Fibroblast of villous mesenchyme (primary cell): ENCODE measurements at places on chromosomes 1 and 21. TPM values are rescaled to one million over a fixed set of nuclear protein-coding genes. Genes with fewer than 3 reads are reported as not detected.

The RPE65 gene
- total RNA-seq: not detected in 2 replicates

The TEDDM1 gene
- not detected in 2 replicates for total RNA-seq

The LCK gene
- 0.43 TPM in 1 of 2 replicates, not detected in the other for total RNA-seq

DNA sequence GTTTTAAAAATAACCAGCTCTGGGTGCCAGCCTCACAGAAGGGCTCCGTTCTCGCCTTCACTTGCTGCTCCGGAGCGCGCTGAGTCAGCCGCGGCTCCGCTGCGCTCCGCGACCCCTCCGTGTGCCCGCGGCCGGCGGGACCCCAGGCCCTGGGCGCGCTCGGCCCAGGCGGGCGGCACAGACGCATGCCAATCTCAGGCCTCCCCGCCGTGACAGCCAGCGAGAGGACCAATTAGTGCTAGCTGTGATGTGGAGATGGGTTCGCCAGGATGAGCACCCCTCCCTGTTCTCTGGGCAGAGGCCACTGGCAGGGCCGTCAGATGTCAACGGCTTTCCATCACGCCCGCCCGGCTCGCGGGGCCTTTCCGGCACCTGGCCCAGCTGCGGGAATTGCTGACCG lies 293.8 kb downstream of the SPATA17 start:
- DNase-seq: no peak

GRCh38 chr1:151166505-151166956 lies 587 bp downstream of the SCNM1 start:
- peak; percentile 74 for DNase-seq

DNA sequence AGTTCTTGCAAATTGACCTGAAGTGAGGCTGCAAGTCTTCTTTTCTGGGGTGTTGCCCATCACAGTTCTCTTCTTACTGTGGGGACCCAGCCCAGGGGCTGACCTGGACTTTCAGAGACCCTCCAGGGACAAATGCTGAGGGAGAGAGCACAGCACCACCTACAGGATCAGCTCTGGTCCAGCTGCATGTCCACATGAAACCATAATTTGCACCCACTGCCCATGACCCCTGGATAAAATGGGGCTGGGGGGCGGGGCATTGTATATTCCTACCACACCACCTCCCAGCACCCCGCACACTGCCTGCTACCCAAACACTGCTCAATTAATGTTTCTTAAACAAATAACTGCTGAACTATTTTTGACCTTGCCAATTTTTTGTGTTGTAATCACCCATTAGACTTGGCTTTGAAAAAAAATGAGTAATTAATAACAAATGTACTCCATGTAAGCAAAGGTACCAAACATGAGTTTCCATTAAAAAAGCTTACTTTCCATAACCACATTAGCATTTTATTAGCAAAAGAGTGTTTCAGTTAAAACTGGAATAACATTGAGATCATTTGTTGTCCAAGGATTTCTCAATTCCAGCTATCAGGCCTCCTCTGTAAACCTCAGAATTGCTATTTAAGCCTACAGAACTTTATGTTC lies 168.0 kb upstream of the RAB4A start:
- peak; percentile 71 for DNase-seq

DNA sequence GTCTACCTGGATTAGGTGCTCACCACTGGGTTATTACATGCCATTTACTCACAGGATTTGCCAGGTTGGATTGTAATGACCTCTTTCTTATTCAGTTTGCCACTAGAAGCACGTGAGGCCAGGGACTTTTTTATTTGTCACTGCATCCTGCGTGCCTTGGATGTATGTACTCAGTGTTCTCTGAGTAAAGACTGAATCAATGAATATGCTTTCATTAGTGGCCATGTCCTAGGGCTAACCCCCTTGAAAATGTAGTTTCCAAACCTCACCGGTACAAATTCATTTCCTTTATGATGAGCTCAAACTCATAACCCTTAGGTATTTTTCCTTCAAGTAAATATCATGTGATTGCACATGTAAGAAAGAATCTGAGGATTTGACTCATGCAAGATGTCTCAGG lies 1.3 kb upstream of the ZP4 start:
- DNase-seq: no peak

DNA sequence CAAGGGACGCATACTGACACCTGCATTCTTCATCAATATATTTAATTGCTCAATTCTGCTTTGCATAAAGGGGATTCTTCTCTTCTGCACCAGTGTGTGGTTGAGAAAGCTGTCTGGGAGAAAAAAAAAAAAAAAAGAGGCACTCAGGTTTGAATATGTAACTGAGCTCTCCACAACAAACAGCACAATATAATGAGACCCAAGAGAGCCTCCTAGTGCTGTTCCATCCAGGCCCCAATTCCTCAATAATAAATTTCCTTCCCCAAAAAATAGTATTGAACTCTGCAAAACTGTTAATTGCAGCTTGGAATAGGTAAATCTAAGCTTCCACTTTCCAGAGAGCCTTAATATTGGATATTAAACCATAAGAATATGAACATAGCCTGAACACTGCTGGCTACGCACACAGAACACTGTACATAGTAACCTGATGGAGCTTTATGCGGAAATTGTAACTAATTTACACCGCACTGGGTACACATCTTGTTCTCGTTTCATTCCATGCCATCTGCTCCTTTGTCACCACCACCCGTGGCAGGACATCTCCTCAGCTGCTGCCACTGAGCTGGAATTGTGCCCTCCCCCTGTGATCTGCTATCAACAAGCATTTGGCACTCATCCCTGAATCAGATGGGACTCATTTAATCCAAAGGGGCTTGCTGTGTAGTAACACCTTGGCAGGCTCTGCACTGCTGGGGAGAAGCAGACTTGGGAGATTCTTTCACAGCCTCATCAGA lies 272.0 kb downstream of the HHIPL2 start:
- no peak for DNase-seq

- DNase-seq: no peak
Observed at GRCh38 chr1:78712467-78713051, 62.9 kb downstream of the IFI44 start.

- DNase-seq: no peak
Observed at GRCh38 chr1:109543283-109543987, 3.8 kb downstream of the GPR61 start.

DNA sequence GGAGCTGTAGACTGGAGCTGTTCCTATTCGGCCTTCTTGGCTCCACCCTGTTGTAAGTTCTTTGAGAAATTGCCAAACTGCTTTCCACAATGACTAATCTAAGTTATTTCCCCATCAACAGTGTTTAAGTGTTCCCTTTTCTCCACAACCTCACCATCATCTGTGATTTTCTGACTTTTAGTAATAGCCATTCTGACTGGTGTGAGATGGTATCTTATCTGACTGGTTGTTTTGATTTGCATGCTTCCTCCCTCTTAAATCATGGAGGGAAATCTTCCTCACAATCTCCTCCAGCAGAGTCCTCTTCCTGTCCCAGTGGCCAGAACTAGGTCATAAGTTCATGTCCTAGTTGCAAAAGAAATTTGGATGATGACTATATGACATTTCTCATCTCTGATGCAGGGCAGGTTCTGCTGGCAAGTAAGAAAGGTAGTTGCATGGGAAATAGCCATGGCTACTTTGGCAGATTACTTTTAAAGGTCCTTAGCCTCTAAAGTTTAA lies 294.0 kb downstream of the LRRC40 start:
- peak; percentile 92 for DNase-seq
